ENCODE measurements at places on chromosomes 1 and 21. TPM values are rescaled to one million over a fixed set of nuclear protein-coding genes. Genes with fewer than 3 reads are reported as not detected.
A peak's percentile ranks its signal among the peaks of the same experiment; 100 is the strongest.

The ST3GAL3 gene
- 14.7 TPM for total RNA-seq

The CDC20 gene
- 410 TPM for total RNA-seq

The CLK2 gene
- total RNA-seq, result 20.8 TPM

The JAM2 gene
- 1.5 TPM for total RNA-seq

The ATXN7L2 gene
- total RNA-seq, result 2.2 TPM

DNA sequence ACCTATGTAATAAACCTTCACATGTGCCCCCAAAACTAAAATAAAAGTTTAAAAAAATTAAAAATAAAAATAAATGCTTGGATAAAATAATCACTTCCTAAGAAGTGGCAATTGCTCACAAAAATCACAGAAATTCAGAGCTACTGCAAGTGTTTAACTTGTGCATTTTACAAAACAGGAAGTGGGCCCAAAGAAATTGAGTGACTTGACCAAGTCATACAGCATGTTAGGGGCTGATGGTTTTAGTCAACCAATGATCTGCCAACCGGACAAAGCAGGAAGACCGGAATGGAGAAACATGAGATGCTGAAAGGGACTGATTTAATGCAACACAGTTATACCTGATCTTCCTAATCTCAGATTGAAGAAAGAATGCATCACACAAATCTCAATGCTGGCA, 96.5 kb downstream of the SMYD2 start:
- no peak for DNase-seq

- DNase-seq, result no peak
Observed at GRCh38 chr1:47184090-47184821, 5.6 kb downstream of the PDZK1IP1 start.

The KPNA6 gene
- total RNA-seq, result 39.7 TPM

DNA sequence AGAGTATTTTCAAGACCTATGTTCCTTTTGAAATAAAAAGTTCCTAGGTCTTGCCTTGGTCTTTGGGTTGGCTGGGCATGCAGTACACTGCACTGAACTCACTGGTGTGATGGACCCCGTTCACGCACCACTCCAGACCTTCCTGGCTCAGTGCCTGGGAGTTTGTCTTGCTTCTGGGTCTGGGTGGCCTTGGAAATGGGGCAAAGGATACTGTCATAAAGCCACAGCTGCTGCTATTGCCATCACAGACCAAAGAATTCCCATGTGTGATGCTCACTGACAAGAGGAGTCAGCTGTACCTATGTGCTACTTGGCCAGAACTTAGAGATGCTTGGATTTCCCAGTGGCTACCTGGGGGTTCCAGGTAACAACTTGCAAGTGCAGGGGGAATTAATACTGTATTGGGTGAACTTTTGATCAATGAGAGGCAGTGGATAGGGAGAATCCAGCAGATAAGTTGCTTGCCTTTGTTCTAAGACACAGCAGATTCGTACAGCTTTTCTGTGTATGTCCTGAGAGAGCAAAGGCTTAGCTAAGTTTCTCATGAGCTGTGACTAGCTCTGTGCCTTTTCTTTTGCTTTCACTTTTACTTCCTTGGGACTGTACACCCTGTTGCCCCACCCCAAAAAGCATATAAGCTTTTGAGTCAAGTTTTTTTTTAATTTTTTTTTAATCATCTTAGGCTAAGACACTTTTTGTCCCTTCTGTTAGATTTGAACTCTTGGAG, 115.3 kb downstream of the RUNX1 start:
- peak; percentile 48 for DNase-seq

GRCh38 chr1:164712131-164713036, 153.4 kb downstream of the PBX1 start:
- peak; percentile 65 for DNase-seq

The FYB2 gene
- total RNA-seq, result not detected

DNA sequence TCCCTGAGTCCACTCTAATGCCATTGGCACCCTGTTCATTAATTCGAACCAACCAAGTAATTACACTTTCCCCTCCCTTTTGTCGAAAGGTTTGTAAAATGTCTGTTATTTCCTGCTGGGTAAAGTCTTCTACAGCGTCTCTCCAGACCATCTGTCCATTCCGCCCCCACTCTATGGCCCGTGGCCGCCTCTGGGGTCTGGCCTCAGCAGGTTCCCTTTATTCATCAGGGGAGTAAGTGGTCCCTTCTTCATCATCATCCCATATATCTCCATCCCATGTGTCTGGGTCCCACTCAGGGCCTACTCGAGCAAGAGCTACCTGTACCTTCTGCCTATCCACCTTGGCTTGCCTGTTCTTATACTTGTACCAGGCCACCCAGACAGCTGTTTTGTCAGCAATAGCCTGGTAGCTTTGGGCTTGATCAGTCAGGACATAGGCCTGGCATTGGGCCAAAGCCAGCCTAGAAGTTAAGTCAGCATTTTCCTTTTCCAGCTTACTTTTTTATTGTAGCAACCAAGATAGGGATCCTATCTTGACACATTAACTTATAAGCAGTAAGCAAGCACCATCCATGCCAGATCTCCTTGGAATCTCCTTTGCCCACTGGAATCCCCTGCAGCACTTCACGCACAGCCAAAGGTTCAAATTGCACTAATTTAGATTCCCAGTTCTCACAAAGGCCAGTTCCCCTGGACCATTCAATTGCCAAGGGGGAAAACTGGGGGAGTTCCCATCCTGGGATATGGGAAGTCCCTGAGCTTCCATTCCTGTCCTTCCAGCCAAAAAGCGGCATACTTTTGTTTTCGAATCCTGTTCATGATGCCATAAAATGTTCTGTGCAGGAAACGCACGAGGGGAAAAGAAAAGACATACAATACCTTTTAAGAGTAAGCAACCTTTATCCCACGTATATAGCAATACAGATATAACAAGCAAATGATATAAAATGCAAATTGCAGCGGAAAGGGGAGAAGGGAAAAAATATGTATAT, 6.6 kb upstream of the STUM start:
- DNase-seq, result no peak

DNA sequence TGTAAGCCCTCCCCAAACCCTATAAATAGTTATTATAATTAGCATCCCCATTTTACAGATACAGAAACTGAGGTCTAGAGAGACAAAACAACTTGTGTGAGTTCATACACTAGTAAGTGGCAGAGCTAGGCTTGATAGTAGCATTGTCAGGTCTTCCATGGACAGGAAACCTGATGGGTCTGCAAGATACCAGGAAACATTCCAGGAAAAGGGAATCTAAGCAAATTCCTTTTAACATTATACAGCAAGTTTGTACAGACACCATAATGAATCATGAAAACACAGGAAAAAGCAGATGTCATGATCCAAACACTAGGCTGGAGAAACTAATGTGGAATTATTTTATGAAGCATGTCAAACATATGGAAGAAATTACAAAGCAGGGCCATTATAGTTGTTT, 89.1 kb upstream of the KCNK2 start:
- peak; percentile 60 for DNase-seq

- DNase-seq, result peak; percentile 85
Observed at GRCh38 chr1:99465176-99465900, 180.6 kb upstream of the PALMD start.

DNA sequence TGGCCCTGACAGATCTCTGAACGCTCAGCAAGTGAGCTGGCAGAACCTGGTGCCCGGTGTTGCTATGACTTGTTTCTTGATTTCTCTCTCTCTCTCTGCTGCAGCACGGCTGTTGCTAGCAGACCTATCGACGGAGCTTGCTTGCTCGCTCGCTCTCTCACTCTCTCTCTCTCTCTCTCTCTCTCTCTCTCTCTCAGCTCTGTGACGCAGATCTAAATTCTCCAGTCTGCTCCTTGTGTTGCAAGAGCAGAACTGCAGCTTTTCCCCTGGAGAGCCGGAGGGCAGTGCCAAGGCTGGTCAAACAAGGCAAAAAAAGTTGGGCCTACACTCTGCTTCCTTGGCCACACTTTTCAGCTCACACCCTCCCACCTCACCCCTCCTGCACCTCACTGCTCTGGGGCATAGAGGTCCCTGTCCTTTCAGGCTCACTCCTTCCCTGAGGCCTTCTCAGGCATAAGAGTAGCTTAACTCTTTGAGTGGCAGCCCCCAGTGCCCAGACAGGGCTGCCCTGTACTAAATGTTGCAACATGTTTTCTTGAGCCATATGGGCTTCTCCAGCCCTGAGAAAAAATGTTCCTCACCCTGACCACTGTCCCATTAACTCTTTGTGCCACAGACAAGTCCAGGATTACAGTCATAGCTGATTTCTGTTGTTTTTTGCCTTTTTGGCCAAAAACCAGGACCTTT, 72.2 kb downstream of the CD46 start:
- DNase-seq, result peak; percentile 84

- DNase-seq, result no peak
Observed at GRCh38 chr1:9120312-9120958, 8.5 kb downstream of the GPR157 start.

GRCh38 chr1:15948595-15949452, 27.1 kb downstream of the ZBTB17 start:
- peak; percentile 98 for DNase-seq

The ACTL8 gene
- 0.48 TPM for total RNA-seq

The PLPPR5 gene
- 0.20 TPM for total RNA-seq

The TMEM269 gene
- total RNA-seq, result not detected

DNA sequence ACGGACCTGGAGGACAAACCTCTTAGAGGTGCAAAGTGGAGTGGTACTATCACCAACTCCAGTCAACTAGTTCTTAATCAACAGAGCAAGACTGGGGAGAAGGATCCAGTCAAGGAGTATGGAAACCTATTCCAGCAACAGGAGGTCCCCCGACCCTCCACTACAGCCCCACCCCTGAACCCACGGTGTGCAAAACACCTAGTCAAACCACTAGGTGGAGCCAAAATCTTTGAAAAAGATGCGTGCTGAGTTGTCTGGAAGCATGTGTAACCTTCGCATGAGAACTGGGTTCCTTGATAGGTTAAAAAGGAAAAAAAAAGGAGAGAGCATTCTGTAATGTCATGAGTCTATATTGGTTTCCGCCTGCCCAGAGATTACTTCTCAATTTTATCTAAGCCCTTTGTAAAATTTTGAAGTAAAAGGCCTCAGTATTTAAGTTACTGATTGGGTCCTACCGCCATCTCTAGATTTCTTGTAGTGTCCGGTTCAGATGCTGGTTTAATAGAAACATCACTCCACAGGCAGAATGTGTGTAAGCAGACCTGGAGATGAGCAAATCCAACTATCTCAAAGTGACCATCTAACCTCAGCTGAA, 81.9 kb upstream of the HAO2 start:
- DNase-seq, result peak; percentile 39

- DNase-seq, result no peak
Observed at GRCh38 chr1:193131266-193131860, 9.5 kb downstream of the CDC73 start.

The SPRR5 gene
- not detected for total RNA-seq

The AMY1C gene
- not detected for total RNA-seq

The VTCN1 gene
- total RNA-seq, result not detected

The AMY1B gene
- not detected for total RNA-seq

The SPOCD1 gene
- 12.4 TPM for total RNA-seq

GRCh38 chr1:228184152-228184551, 18.5 kb downstream of the IBA57 start:
- DNase-seq, result no peak

The PAQR6 gene
- 0.12 TPM for total RNA-seq

GRCh38 chr1:224380003-224380402, 23.3 kb downstream of the CNIH4 start:
- DNase-seq, result no peak

DNA sequence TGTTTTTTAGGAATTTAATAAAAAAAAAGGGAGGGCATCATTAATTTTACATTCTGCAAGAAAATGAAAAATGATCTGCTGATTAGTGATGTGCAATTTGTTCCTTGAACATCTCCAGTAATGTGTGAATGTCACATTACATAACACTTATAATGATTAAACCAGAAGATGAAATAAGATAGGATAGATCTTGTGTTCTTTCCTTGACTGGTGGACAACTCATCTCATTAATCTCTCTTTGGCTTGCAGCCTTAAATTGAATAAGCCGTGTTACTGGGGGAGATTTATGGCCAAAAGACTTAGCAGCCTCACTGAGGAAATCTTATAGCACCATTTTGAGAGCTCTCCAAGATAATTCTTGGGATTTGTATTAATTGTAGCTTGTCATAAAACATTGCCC, 217.2 kb downstream of the ST6GALNAC3 start:
- no peak for DNase-seq

The LIN9 gene
- 17.5 TPM for total RNA-seq

- DNase-seq, result no peak
Observed at GRCh38 chr21:26089730-26090129, 80.8 kb downstream of the APP start.

- no peak for DNase-seq
Observed at GRCh38 chr21:16578912-16579311, 849.1 kb downstream of the USP25 start.

The LYST gene
- total RNA-seq, result 16.9 TPM

The ETV3L gene
- not detected for total RNA-seq

The ADAMTS5 gene
- total RNA-seq, result 0.29 TPM

The HAO2 gene
- not detected for total RNA-seq

- DNase-seq, result no peak
Observed at GRCh38 chr1:160652924-160653619, 6.2 kb upstream of the SLAMF1 start.

The TNFRSF1B gene
- not detected for total RNA-seq

The ADGRL4 gene
- total RNA-seq, result 50.3 TPM

- DNase-seq, result no peak
Observed at GRCh38 chr1:197859024-197859423, 43.4 kb upstream of the C1orf53 start.

- no peak for DNase-seq
Observed at GRCh38 chr1:100249155-100249536, 488 bp downstream of the DBT start.

The ZBED6 gene
- total RNA-seq, result 10.2 TPM

DNA sequence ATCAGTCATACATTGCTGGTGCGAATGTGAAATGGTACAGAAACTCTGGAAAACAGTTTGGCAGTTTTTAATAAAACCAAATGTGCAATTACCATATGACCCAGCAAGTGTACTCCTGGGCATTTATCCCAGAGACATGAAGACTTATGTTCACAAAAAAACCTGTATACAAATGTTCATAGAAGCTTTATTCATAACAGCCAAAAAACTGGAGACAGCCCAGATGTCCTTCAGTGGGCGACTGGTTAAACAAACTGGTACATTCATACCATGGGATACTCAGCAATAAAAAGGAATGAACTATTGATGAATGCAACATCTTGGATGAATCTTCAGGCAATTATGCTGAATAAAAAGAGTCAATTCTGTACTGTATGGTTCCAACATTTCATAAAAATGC, 97.8 kb downstream of the DTL start:
- no peak for DNase-seq

GRCh38 chr1:108815566-108815965, 41.3 kb downstream of the AKNAD1 start:
- DNase-seq, result no peak

- DNase-seq, result no peak
Observed at GRCh38 chr1:73556270-73556669, 641.7 kb downstream of the LRRIQ3 start.

Measured in RPMI7951 (cell line).